ENCODE measurements at places on chromosomes 5 and 9. TPM values are rescaled to one million over a fixed set of nuclear protein-coding genes. Genes with fewer than 3 reads are reported as not detected.

- no peak for DNase-seq
Observed at GRCh38 chr5:141815051-141815795, 63.0 kb downstream of the PCDH1 start.

- DNase-seq, result no peak
Observed at GRCh38 chr5:60978968-60979367, 34.0 kb downstream of the NDUFAF2 start.

The PTRH1 gene
- 11.7 TPM for total RNA-seq

The LRRTM2 gene
- 0.32 TPM for total RNA-seq

The MELK gene
- 19.0 TPM for total RNA-seq

Data from fibroblast of villous mesenchyme (primary cell).